ENCODE measurements at places on chromosomes 5 and 9.
A peak's percentile ranks its signal among the peaks of the same experiment; 100 is the strongest.

DNA sequence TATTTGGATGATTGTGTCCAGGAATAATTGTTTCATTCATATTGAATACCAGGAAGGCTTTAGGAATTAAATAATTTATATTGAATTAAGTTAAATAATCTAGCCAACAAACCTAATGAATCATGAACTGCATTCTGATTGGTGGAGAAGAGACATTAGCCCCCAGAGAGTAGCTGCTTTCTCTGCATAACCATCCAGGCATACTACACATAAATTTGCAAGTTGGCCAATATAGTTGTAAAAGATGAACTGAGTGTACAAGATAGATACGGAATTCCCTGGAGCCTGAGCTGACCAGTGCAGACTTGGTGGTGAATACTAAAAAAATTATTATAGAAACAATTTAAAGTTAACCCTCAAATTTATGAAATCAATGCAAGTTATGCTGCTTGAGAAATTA lies 311.8 kb upstream of the KIF2A start:
- peak; percentile 17 for DNase-seq

DNA sequence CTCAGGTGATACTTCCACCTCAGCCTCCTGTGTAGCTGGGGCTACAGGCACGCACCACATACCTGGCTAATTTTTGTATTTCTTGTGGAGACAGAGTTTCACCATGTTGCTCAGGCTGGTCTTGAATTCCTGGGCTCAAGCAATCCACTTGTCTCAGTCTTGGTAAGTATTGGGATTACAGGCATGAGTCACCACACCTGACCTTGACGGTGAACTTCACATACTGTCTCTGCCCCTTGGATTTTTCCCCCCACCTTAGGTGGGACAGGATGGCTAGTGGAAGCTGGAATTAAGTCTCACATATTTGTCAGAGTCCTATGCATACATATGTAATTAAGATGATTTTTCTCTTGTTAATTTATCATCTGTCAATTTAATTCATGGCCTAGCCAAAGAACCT lies 20.9 kb upstream of the RFK start:
- DNase-seq: peak; percentile 11

DNA sequence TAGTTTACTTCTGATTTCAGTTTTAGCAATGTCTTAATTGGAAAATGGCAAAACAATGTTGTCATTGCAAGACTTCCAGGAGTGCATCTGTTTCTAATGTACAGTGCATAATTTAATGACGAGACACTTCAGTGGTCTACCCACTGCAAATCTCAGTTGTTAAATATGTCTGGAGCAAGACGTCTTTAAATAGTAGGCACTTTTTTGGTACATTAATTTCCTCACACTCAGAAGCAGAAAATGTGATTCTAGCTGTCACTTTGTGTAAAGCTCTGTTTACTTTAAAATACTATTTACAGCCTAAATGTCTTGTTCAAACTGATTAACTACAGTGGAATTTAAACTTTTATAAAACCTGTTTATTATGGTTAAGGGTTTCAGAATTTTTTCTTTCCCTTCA lies 815.5 kb downstream of the TLE1 start:
- peak; percentile 91 for DNase-seq

GRCh38 chr9:112332674-112332976 lies 794 bp downstream of the PTBP3 start:
- no peak for DNase-seq

GRCh38 chr9:134088063-134088725 lies 20.4 kb upstream of the BRD3 start:
- no peak for DNase-seq

- DNase-seq: no peak
Measured at GRCh38 chr9:26243029-26243697, 564.9 kb upstream of the TUSC1 start.

DNA sequence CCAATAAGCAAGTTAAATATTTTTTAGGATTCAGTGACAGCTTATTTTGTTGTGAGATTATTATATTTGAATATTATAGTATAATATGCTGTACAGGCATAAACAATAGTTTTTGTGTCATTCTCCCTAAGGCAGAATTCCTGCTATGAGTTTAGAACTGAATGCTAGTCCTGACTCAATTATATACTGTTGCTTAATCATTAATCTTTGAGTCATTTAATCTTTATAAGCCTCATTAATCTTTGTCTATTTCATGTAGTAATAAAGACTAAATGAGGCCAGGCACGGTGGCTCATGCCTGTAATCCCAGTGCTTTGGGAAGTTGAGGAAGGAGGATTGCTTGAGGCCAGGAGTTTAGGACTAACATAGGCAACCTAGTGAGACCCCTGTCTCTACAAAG lies 3.6 kb upstream of the DCP2 start:
- DNase-seq: no peak

DNA sequence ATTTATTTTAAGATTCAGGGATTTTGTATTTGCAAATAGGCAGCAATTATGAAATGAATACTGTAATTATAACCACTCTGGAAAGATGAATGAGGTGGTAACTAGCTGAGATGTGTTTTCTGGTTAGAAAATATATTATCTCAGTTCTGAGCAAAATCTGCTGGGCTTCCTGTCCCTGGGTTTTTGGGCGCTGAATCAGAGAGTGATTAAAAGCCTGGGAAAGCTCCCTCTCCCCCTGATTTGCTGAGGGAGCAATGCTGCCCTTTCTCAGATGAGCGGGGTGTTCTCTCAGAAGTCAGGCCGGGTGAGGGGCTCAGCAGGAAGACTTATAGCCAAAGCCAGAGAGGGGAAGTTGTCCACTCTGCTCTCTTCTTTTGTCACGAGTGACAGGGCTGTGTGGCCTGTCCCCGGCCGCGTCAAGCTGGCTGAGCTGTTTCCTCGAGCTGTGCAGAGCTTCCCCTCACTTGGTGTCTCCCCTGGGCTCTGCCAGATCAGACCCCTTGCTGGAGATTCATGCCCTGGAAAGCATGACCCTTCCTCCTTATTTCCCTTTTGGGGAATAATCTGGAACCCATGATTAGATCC lies 39.8 kb upstream of the PITX1 start:
- peak; percentile 53 for DNase-seq

- DNase-seq: no peak
Measured at GRCh38 chr9:111362526-111362925, 32.5 kb upstream of the OR2K2 start.

DNA sequence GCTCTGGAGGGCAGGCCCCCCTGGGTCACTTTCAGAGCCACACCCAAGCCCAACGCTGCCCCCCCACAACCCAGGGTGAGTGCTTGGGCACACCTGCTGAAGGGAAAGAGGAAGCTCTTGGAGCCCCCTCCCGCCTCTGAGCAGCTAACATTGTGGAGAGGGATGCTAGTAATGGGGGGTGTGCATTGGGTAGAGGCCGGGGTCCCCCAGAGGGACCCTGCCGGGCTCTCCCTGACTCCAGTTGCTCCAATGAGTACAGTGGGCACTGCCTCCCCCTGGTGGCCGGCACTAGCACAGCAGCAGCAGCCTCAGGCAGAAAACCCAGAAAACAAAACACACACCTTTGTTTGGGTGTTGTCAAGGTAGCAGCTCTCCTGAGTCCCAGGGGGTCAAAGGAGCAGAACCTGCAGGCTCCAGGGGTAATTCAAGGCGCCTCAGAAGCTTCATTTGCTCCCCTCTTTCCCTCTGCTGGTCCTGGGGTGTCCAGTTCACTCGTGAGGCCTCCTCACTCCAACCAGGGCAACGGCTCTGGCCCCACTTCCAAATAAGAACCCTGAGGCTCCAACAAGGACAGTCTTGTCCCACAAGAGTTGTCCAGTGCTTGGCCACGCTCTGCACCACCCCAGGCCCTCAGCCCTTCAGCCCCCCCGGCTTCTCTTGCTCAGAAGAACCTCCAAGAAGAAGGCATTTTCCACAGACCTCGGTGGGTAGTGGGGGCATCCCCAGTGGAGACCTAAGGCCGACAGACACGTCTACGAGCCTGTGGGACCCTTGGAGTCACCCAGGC lies 16.1 kb downstream of the GBGT1 start:
- peak; percentile 37 for DNase-seq

DNA sequence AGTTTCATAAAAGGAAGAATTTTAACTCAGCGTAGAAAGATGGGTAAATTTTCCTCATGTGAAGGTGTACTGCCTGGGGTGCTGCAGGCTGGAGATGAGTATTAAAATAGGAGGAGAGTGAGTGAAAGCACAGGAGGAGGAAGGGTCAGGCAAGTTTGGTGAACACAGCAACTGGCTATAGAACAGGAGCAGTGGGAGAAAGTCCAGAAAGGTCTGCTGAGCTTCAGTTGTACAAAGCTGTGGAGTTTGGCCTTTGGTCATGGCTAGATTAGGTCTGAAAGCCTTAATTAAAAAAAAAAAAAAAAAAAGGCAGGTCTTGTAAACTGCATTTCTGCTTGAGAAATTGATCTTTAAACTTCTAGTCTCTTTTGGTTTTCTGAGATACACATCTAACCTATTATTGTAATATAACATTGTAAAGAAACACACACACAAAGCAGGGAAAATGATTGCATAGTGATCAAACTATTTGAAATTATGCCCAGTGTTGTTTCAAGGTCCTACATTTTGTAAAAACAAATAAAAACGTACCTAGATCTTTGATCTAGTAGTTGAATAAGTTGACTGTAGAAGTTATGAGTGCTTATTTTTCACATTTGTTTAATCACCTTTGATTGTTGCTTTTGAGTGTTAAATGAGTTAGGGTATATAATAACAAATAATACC lies 43.6 kb downstream of the MAP3K1 start:
- no peak for DNase-seq

DNA sequence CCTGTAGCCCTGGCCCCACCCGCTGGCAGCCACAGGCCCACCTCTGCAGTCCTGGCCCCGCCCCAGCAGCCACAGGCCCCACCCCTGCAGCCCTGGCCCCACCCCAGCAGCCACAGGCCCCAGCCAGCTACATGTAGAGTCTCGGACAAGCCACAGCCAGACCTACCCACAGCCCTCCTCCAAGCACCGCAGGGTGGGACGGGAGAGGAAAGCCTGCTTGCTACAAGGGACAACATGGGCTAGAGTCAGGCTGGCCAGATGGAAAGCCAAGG lies 49.5 kb upstream of the SARDH start:
- DNase-seq: peak; percentile 10

DNA sequence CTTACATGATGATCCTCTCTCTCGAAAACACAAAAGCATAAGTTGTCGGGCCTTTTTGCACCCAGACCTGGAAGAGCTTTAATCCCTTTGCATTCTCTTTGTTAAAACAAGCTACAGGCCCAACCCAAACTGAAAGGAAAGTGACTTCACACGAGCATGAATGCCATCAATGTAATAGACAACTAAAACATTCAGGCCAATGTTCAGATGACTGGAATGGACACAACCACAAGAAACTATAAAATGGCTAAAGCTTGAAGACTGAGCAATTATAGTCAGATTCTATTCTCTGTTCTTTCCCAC lies 45.5 kb downstream of the RFX3 start:
- no peak for DNase-seq

DNA sequence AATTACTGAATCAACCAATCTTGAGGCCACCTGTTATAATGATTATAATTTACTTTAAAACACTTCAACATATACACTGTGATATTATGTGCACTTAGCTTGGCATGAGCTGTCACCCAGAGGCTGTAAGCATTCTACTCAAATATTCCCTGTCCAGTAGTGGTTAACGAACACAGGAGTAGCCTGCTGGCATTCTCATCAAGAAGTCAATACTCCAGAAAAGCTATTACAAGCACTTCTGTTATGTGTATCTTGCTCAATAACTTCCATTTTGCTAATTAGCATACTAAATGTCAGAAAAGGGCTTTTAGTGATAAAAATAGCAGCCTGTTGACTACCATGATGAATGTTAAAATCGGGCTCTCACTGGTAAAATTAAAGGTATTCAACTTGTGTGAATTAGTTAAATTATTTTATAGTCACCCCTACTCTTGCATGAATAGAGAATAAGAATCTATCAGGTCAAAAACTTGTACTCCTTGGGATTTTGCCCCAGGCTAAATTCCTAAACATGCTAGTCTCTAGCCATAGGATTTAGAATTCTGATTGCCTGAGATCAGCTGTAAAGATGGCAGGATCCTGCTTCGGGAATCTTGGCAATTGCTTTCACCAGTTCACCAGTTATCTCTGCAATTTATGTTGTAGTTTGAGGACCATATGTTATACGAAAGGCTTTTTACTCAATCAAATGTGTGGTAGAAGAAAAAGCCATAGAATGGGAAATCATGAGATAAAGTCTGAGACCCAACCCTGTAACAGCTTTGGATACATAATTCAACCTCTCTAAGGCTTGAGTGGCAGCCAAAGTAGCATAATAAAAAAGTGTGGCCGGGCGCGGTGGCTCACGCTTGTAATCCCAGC lies 43.4 kb upstream of the PAM start:
- no peak for DNase-seq

GRCh38 chr9:95770653-95771131 lies 104.8 kb upstream of the ERCC6L2 start:
- peak; percentile 12 for DNase-seq

- DNase-seq: no peak
Measured at GRCh38 chr9:112002131-112002846, 105.7 kb downstream of the UGCG start.

DNA sequence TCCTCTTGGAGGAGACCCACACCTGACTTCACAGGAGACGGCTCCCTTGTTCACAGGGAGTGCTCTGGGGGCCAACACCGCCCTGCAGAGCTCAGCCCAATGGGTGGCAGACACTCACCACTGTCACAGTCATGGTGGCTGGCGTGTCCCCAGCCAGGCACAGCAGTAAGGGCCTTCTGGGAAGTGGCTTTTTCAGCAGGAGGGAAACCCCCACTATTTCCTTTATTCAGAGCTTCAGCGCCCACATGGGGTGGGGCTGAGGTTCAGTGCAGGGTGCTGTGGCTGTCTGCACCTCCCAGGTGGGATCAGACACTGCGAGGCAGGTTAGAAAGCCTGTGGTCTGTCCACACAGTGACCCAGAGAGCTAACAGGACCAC lies 3.6 kb upstream of the SNAPC4 start:
- DNase-seq: no peak

DNA sequence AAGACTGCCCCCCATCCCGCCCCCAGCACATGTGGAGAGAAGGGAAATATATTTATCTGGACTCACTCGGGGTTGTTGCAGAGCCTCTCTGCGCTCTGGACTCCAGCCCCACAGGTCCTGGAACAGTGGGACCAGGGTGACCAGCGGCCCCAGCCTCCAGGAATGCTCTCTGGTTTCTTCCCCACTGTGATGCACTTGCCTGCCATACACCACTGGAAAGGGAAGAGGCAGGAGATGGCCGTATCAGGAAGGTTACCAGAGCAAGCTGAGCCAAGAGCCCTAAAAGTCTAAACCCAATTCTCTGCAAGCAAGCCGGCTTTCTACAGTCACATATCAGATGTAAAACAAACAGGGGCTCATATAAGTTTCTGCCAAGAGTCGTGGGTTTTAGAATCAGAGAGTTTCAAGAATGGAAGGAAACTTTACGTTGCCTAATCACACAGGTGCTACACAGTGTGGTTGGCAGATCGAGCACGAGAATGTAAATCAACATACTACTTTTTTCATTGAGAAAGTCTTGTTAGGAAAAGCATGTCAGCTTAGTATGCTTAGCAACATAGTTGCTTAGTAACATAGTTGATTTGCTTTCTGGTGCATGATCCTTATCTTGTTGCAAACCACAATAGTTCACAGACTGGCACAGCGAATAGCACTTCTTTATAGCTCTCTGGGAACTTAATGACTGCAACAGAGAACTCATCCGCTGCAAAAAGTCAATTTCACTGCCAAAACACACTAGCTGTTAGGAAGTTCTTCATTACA lies 201.2 kb downstream of the TARS1 start:
- peak; percentile 49 for DNase-seq

GRCh38 chr5:175519006-175519405 lies 40.6 kb downstream of the SFXN1 start:
- DNase-seq: no peak
